Posterior vena cava (tissue), 2 donors: ENCODE measurements at places on chromosomes 11 and 22. TPM values are rescaled to one million over a fixed set of nuclear protein-coding genes. Genes with fewer than 3 reads are reported as not detected.

DNA sequence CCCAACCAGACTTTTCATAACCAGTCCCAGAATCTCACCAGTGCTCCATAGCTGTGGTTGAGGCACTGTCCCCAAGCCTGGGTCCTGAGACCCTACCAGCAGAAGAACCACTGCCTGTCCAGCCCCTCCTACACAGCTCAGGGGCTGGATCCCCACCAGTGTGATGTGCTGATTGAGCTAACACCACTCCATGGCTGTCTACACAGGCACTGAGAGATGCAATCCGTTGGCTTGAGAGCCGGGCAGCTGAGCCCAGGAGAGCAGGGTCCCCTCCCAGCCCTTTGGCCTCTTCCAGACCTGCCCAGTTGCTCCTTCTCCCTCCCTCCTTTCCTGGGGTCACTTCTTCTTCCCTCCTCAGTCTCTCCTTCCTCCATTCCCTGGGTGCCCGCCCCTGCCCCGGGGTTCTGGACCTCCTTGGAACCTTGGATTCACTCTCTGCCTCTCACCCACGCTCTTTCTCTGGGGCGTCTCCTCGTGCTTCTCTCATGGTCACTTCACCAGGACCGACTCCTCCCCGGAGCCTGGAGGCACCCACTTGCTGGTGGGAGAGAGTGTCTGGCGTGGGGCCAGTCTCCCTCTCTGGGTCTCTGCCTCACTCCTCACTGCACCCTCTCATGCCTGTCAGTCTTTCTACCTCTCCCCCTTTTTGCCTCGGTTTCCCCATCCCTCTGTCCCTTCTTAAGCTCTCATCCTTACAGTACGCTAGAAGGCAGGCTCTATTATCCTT is 706 bp upstream of the SCYL1 start:
- peak; percentile 86 for DNase-seq

- no peak for DNase-seq
Observed at GRCh38 chr11:10397226-10397987, 57.7 kb upstream of the AMPD3 start.

DNA sequence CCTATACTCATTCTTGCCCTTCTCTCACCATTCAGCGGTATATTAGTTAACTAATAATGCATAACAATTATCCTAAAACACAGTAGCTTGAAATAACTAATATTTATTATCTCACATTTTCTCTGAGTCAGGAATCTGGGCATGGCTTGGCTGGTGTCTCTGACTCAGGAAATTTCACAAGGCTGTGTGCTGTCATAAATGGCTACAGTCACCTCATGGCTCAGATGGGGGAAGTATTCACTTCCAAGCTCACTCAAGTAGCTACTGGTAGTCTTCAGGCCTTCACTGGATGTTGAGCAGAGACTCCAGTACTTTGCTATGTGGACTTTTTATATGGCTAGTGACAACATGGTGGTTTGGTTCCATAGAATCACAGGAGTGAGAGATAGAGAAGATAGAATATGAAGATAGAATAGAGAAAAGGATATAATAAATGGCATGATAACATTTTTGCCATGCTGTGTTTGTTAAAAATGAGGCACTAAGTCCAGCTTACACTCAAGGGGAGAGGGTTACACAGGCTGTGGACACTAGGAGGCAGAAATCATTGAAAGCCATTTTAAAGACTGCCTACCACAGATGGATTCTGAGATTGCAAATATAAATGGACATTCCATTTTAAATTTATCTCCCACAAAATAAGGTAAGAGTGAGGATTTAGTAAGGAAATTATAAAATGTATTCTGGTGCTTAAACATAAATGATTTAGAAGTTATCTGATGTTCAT is 997.8 kb upstream of the CHORDC1 start:
- DNase-seq: no peak

DNA sequence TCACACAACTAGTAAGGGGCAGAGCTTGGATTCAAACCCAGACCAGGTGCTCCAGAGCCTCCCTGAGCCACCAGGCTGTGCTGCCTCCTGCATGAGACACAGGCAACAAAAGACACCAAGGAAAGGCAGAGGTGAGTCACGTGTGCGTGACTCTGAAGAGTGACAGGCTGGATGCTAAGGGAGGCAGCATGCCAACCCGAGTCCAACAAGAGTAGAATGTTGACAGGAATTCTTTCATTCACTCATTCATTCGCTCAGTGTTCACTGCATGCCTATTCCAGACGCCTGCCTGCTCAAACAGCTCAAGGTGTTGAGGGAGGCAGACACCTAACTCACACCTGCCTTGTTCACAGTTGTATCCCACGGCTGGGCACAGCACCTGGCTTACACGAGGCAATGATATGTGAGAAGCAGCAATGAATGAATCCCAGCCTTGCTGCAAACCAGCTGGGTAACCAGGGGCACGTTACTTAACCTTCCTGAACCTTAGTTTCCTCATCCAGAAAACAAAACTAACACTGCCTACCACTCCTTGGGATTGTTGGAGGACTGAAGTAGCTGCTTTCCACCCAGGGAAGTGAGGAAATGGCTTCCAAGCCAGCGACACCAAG is 73.8 kb upstream of the ARFGAP3 start:
- DNase-seq: peak; percentile 74

DNA sequence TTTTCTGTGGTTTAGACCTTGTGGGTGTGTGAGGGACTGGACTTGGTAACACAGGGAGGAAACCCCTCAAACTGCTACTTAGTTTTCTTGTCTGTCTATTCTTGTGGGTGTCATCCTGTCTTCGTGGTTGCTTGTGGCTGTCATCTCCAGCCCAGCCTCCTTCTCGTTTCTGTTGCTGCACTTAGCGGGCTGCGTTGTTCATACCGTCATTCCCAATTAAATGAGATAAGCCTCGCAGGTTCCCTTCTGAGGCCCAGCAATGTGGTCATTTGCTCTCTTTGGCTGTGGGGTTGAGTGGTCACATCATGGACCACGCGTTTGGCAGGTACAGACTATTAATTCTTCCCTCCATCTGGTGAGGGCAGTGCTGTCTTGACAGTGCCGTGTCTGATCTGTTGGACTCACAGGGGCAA is 18.8 kb downstream of the PANX1 start:
- no peak for DNase-seq

- DNase-seq: peak; percentile 78
Observed at GRCh38 chr11:133906241-133906640, 50.5 kb downstream of the IGSF9B start.

GRCh38 chr11:42296910-42297309 is 837.5 kb upstream of the LRRC4C start:
- DNase-seq: no peak

DNA sequence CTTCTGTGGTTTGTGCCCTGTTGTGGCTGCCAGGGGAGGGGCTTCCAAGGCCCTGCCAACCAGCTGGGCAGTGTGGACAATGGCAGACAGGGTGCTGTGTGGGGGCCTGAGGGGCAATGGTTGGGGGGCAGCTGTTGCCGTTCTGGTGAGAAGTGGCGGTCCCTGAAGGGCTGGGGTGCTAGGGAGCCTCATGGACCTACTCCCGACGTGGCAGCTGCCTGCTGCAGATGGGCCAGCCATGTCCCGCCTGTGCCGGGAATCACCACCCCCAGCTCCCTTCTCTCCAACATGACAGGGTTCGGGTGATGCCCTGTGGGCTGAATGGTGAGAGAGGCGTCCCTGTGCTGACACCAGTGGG is 74.2 kb downstream of the KCNQ1 start:
- peak; percentile 23 for DNase-seq

GRCh38 chr11:112310419-112310818 is 49.8 kb upstream of the PLET1 start:
- DNase-seq: no peak

DNA sequence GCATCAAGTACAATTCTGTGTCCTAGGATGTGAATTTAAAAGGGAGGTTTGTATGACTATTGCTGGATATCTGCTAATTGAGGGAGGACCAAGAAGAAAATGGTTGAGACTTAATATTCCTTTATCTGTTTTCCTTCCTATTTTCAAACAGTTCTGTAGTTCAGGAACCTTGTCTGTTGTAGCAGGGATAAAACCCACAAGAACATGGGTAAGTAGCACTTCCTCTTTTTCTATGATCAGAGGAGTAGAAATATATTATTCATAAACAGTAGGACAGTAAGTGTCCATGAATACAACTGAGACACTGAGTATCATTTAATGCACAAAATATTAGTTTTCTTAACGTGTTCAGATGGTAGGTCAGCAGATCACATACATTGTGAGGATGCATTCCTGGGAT is 7.6 kb downstream of the MS4A3 start:
- DNase-seq: no peak

The HMBS gene
- 21.1 TPM for total RNA-seq

The PPFIA1 gene
- total RNA-seq: 53.7 TPM

The POLD4 gene
- 60.9 TPM for total RNA-seq
